ENCODE measurements at places on chromosomes 5 and 9.

GRCh38 chr5:6581559-6582426 is 51.1 kb downstream of the NSUN2 start:
- no peak for DNase-seq

GRCh38 chr5:150670275-150670947 is 9.4 kb downstream of the MYOZ3 start:
- no peak for DNase-seq

DNA sequence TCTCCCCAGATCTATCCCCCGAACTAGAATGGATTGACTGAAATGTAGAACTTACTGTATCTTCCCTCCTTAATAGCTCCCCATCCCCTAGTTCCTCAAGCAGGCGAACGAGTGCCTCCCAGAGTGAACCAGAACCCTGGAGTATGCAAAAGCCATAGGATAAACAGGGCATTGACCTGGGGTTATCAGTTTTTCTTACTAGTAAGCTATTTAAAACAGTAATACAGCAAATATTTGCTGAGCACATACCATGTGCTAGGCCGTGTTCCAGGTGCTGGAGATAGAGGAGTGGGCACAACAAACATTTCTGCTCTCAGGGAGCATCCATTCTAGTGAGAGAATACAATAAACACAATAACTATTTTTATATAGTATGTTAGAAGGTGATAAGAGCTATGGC is 1.8 kb downstream of the SKP2 start:
- DNase-seq = no peak

DNA sequence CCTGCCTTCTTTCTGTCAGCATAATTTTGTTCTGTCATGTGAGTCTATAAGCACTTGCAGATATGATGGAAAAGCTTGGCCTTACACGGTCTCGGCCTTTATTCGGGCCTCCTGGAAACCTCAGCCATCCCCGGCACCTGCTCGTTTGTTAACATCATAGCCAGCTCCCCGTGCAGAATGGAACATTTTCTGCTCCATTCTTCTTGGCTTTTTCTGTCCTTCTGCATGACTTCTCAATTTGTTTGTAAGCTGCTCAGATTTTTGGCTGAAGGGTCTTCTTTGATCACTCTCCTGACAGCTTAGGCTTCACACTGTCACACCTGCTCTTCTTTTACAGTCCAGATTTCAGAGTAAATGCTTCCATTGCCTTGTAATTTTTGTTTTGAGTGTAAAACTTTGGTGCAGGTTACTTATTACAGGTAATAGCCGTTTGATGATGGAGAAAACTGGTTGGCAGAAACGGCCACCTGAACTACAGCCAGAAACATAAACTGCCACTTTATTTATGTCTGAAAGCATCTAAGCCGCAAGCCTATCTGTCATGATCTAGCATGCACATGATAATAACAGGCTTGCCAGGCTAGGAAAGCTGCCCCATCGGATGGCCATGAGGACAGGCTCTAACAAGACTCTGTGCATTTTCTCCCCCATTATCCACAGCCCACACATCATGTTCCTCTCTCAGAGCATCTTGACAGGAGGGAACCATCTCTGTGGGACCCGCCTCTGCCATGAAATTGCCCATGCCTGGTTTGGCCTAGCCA is 197.0 kb downstream of the AOPEP start:
- no peak for DNase-seq

- DNase-seq = no peak
Observed at GRCh38 chr9:129321286-129322021, 143.4 kb upstream of the IER5L start.

- no peak for DNase-seq
Observed at GRCh38 chr9:98771209-98771874, 25.0 kb downstream of the ANKS6 start.

DNA sequence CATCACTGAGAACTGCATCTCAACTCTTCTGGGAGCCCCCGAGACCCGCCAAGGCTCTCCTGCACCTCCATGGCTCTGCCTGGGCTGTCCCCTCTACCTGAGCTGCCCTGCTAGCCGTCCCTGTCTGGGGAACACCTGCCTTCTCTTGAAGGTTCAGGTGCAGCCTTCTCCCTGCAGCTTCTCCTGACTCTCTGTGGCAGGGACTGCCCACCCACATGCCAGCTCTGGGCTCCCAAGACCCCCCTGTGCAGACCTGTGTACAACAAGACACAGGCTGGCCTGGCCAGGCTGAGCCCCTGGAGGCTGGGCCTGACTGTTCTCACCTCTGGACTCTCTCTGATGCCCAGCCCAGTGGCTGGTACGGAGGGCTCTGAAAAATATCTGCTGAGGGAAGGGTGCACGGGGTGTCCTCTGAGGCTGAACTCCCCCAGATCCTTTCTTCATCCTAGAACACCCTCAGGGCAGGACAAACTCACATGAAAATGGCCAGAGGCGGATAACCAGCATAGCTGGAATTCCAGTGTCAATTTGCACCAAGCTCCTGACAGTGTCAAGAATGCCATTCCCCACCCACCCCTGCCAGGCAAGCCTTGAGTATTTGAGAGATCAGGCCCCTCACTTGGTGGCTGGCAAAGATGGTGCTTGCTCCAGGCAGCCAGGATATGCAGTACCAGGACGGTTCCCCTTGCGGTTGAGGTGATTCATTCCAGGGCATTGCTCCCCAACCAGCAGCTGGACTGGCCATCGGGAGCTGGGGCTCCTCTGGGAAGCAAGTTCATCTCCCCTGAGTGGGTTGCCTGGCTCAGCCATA is 40.9 kb upstream of the SLC25A51 start:
- no peak for DNase-seq

DNA sequence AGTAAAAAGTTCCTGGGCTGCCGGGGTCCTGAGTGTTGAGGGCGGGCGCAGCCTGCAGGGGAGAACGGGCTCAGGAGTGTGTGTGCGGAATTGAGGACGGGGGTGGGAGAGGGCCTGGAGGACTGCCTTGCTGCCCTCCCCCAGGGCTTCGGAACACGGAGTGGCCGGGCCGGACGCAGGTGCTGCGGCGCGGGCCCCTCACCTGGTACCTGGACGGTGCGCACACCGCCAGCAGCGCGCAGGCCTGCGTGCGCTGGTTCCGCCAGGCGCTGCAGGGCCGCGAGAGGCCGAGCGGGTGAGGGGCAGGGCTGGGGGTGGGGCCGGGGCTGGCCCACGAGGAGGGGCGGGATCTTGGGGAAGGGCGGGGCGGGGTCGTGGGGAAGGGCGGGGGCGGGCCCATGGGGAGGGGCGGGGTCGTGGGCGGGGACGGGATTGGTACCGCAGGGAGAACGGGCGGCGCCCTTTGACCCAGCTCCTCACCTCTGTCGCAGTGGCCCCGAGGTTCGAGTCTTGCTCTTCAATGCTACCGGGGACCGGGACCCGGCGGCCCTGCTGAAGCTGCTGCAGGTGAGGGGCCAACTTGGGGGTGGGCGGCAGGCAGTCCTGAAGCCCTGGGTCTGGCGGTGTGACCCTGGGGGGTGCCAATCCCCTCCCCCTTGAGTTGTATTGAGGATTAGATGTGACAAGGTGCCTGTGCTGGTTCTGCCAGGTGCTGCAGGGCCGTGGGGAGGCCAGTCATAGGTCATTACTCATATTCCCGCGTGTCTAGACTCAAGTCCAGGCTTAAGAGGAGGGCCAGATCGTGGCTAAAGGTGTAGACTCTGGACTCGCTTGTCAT is 7.1 kb downstream of the FPGS start:
- DNase-seq = no peak

DNA sequence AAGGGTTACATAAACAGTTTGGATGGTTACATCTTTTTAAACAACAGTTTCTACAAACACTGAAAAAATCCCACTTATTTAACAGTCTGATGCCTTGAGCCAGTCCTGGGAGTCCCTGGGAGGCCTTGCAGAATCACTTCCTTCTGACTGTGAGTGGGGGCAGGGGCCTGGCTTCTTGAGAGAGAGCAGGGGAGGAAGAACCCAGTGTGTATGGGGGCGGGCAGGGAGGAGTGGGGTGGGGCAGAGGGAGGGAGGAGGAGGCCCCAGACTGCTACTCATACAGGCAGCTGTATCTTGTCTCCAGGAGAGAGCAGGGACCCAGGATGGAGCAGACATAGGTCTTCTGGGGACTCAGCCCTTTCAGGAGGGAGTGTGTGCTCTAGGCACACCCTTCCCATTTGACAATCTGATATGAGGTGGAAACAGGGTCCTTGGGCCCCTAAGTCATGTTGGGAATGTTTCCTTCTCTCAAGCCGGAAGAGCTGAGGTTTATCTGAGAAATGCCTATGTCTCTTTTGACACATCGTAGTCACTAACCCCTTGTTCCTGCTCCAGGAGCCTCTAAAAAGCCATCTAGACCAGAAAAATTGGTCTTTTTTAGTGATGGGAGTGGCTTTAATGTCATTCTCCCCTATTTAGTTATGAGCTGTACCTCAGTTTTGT is 52.8 kb downstream of the IRF1 start:
- peak; percentile 76 for DNase-seq

DNA sequence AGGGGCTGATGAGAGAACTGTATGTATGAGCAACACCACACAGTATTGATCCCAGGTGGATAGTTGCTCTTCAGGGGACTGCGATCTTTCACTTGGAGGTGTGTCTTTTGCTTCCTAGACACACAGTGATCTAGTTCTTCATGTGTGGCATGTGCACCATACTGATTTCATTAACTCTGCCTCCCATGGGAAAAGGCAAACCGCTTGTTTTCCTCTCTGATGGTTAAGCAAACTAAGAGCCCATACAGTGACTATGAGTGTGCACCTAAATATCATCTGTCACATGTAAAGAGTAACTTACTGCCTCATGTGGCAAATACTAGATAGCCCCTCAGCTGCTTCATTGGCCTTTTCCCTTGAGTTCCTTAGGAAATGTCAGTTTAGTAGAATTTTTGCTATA is 147.3 kb downstream of the TLE4 start:
- no peak for DNase-seq

DNA sequence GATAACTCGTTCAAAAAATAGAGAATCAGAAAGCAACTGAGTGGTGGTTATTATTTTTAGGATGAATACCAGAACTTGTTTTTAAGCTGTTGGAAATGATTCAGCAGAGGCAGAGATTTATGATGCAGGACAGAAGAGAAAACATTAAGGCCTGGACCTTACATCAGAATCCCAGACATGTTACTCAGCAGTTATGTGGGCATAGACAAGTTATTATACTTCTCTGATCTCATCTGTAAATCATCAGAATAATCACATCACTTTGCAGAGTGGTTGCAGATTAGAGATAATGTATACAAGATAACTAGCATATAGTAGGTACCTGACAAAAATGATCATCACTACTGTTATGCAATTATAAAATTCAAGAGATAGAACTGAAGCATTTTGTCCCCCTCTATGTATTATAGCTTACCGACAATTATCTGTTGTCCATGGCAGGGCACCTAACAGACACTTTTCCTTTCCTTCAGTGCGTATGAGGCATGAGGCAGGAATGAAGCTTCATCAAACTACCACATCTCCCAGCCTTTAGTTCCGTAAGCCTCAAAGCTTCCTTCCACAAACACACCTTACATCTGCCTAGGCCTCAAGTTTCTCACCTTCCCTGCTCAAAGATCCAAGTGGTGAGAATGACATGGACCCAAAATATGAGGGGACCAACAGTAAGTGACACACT is 165.9 kb downstream of the DENND1A start:
- DNase-seq = no peak

GRCh38 chr5:107184066-107184465 is 486.7 kb downstream of the EFNA5 start:
- no peak for DNase-seq

DNA sequence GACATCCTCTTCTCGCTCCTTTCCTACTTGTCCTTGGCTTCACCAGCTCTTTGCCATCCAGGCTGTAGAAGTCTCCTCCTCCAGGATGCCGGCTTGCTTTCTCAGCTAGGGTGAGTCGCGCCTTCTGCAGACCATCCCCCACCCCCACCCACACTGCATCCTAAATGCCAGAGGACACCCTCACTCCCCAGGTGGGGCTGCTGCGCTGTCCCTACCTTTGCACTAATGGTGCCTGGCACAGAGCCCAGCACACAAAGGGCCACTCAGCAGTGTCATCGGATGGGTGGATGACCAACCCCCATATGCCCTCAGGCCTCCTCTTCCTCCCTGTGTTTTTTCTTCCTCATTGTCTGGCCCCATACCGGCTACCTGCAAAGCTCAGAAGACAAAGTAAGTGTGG is 14.8 kb downstream of the IL9 start:
- no peak for DNase-seq

DNA sequence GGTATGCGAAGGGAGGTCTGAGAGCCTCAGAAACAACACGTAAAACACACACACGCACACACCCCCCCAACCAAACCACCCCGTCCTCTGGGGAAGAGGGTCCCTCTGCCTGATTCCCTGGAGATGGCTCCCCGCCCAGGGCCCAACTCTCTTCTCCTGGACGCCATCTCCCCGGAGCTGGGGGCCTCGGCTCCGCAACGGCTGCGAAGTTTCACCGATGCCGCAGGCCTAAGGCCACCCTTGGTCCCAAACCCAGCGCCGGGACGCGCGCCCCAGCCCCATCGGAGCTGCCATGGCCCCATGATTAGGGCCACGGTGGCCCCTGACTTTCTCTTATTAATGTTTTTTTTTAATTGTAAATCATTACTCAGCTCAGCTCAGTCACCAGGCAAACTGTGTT is 181.4 kb upstream of the TBCA start:
- no peak for DNase-seq

GRCh38 chr5:158066076-158066475 is 207.1 kb upstream of the CLINT1 start:
- DNase-seq = no peak

DNA sequence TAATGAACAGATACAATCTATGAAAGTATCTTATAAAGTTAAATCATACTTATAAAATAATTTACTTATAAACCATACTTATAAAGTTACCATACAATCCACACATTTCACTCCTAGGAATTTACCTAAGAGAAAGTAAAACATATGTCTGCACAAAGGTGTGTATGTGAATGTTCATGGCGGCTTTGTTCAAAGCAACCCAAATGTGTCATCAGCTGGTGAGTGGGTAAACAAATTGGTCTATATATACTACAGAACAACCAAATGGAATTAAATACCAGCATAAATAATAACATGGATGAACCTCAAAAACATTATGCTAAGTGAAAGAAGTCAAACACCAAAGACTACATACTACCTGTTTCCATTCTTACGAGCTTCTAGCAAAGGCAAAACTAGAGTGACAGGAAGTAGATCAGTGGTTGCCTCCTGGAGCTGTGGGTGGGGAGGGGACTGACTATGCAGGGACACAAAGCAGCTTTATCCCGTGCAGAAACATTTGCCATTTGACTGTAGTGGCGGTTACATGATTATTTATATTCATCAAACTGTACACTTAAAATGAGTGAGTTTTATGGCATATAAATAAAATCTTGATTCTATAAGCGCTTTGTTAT is 10.6 kb downstream of the TRAF1 start:
- peak; percentile 60 for DNase-seq

DNA sequence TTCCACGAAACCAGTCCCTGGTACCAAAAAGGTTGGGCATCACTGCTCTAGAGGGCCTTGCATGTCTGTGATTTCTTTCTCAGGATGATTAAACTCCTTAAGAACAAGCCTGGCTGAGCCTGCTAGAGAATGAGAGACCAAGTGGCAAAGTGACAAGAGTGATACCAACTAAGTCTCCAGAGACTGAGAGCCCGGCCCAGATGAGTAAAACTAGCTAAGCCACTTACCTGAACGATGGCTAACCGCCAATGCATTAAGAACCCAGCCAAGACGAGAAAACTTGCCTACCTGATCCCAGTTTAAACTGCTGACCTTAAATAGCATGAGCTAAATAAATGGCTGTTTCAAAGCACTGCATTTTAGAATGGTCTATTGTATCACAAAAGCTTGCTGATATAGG is 5.6 kb upstream of the CCDC152 start:
- no peak for DNase-seq

All from stimulated activated CD4-positive, alpha-beta T cell treated with anti-CD3 and anti-CD28 coated beads, Interleukin-15, amount 100 ng/mL, for 24 hours (primary cell).